RCC 7860 (cell line): ENCODE measurements at places on chromosomes 7 and 10.
A peak's percentile ranks its signal among the peaks of the same experiment; 100 is the strongest.

GRCh38 chr7:122886357-122887081 lies at the start of gene CADPS2:
Gene CADPS2 (minus strand): TSS chr7:122886460. CDS start chr7:122886337, 123 bp downstream.
- DNase-seq, result peak; percentile 57

- DNase-seq, result no peak
These were observed 23.6 kb upstream of the CD36 start for GRCh38 chr7:80614851-80615271.

GRCh38 chr10:33478089-33478674 lies 143.7 kb upstream of the NRP1 start:
- no peak for DNase-seq

GRCh38 chr10:35552650-35553342 lies 52.3 kb upstream of the GJD4 start:
- no peak for DNase-seq

DNA sequence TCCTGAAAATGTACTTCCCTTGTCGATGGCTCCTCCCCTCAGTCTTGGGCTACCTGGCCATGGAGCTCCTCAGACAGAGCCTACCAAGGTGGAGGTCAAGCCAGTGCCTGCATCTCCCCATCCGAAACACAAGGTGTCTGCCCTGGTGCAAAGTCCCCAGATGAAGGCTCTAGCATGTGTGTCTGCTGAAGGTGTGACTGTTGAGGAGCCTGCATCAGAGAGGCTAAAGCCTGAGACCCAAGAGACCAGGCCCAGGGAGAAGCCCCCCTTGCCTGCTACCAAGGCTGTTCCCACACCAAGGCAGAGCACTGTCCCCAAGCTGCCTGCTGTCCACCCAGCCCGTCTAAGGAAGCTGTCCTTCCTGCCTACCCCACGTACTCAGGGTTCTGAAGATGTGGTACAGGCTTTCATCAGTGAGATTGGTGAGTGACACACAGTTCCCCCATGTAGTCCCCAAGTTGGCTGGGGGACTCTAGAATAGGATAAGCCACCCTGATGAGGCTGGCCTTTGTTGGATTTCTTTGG lies 8.8 kb downstream of the PPRC1 start:
- DNase-seq, result no peak

DNA sequence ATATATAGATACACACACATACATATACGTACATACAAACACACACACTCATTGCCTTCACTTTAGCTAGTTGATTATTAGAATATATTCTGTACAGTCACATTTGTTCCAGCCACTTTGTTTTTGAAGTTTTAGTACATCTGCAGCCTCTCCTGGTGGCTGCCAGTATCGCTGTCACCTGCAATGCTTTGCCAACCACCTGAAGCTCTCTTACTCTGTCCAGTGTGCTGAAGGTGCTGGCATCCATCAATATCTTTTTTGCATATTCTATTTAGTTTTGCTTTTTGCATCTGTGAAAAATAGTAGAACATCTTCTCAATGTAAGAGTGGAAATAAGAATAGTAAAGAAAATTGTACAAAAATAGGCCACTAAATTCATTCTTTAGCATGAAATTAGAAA lies 388.6 kb downstream of the EXOC4 start:
- DNase-seq, result no peak

DNA sequence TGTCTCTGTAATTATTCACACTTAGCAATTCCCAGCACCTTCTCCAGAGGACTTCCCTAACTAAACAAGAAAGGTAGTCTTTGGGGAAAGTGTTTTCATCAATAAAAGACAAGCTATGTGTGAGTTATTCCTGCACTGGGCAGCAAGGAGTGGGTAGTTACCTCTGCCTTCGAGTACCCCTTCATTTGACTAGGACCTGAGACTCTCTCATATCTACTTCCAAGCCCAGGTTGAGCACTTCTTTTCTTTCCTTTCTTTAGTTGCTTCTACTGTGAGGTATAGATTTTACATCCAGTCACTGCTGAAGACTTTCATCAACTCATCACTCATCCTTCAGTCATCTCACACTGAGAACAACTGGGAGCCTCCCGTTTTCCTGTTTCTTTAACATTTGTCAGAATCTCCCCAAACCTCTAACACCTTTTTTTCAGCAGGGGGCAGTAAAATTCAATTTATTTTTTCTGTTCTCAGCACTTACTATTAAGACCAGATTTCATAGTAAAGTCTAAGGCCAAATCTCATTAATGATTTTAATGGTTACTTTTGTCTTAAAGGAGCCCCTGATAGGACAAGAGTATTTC lies 80.1 kb upstream of the PRSS1 start:
- DNase-seq, result no peak

- DNase-seq, result no peak
These were observed 23.1 kb downstream of the CALHM2 start for GRCh38 chr10:103428989-103429643.

GRCh38 chr10:50417886-50418830 lies 166.8 kb upstream of the ASAH2 start:
- peak; percentile 78 for DNase-seq

GRCh38 chr10:69570050-69570816 lies 3.0 kb downstream of the NEUROG3 start:
- no peak for DNase-seq

DNA sequence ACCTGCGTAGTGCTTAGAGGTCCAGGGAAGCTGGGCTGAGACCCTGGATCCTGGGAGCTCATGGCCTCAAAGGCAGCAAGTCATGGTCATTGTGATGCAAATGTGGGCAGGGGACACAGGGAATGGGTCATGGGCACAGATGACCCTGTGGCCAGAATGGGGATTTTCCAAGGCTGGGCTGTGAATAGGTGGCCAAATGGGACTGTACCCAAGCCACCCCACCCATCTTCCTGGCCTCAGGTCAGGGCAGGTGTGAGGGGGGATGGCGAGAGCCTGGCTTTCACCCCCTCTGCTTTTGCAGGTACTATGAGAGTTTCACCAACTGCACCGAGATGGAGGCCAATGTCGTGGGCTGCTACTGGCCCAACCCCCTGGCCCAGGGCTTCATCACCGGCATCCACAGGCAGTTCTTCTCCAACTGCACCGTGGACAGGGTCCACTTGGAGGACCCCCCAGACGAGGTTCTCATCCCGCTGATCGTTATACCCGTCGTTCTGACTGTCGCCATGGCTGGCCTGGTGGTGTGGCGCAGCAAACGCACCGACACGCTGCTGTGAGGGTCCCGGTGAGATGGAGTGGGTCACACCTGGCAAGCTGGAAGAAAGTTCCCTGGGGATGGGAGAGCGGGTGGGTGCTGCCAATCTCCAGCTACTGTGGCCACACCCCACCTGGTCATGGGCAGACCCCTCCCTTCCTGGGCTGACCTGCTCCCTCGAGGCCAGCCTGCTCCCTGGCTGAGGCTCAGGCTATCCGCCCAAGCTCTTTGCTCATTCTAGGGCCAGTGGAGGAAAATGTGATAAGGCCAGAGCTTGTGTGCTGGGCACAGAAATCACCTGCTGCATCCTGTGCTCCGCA lies 25.5 kb downstream of the RAMP3 start:
- DNase-seq, result no peak

GRCh38 chr7:138186951-138187351 lies 110.7 kb downstream of the AKR1D1 start:
- DNase-seq, result peak; percentile 99

GRCh38 chr10:37855636-37856035 lies 1.8 kb downstream of the ZNF248 start:
- DNase-seq, result no peak

DNA sequence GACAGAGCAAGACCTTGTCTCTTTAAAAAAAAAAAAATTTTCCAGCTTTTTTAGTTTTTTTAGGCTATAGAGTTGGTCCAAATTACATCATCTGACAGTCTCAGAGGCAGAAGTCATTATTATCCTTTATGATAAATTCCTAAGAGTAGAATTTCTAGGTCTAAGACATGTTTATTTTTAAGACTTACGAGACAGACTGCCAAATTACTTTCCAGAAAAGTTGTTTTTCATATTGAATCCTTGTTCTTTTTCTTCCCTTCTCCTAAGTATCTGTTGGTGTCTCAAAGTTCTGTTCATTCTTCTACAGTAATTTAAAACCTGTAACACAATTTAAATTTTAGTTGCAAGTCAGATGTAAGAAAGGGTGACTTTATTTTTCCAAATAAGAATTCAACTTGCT lies 421.4 kb downstream of the GALNT17 start:
- no peak for DNase-seq

DNA sequence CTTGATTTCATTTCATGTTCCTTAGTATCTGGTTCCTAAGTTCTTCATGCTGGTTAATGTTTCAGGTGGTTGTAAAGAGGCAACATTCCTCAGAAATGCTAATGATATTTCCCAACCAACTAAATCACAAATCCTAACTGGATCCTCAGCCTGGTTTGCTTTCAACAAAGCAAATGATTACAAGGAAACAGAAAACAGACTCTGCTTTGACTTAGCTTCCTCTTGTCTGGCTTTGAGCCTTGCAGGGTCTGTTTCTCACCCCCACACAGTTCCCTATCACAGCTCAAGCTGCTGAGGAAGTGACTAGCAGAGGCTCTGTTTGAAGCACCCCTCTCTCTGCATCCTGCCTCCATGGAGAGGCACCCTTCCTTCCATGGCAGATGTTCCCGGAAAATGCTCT lies 130.2 kb upstream of the CTTNBP2 start:
- no peak for DNase-seq

DNA sequence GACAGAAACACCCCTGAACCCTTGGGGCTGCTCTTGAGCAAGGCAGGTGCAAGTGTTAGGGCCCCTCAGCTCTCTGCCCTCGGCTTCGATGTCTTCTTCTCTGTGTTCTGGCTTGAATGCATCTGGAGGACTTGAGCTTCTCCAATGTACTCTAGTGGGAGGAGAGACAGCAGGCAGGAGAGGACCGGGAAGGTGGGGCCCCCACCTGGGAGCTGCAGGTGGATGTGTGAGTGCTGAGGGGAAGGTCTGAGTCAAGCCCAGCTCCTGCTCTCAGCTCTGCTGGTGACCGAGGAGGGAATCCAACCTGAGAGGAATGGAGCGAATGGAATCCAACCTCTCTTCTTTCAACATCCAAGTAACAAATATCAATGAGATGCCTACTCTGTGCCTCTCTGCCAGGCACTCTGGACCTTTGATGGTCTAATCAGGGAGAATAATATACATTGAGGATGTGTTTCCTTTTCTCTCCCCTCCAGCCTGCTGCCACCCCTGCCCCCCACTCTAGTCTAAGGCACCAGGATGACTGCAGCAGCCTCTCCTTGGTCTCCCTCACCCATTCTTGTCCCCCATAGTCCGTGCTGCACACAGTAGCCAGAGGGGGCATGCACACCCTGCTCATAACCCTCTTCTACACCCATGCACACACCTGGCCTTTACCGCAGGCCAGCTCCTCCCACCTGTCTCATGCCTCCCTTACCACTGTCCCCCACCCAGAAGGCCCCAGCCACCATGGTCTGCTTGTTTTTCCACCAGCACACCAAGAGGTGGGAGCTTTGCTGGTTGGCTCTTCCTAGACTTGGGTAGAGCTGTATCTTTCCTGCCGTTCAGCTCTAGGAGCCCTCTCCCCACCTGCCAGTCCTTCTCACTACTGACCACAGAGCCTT lies 13.6 kb downstream of the TBATA start:
- DNase-seq, result no peak

GRCh38 chr7:32515890-32516550 lies 20.7 kb downstream of the AVL9 start:
- no peak for DNase-seq

GRCh38 chr10:78066728-78067430 lies 33.2 kb downstream of the RPS24 start:
- DNase-seq, result no peak

GRCh38 chr10:61359452-61359851 lies 93.7 kb downstream of the TMEM26 start:
- no peak for DNase-seq

DNA sequence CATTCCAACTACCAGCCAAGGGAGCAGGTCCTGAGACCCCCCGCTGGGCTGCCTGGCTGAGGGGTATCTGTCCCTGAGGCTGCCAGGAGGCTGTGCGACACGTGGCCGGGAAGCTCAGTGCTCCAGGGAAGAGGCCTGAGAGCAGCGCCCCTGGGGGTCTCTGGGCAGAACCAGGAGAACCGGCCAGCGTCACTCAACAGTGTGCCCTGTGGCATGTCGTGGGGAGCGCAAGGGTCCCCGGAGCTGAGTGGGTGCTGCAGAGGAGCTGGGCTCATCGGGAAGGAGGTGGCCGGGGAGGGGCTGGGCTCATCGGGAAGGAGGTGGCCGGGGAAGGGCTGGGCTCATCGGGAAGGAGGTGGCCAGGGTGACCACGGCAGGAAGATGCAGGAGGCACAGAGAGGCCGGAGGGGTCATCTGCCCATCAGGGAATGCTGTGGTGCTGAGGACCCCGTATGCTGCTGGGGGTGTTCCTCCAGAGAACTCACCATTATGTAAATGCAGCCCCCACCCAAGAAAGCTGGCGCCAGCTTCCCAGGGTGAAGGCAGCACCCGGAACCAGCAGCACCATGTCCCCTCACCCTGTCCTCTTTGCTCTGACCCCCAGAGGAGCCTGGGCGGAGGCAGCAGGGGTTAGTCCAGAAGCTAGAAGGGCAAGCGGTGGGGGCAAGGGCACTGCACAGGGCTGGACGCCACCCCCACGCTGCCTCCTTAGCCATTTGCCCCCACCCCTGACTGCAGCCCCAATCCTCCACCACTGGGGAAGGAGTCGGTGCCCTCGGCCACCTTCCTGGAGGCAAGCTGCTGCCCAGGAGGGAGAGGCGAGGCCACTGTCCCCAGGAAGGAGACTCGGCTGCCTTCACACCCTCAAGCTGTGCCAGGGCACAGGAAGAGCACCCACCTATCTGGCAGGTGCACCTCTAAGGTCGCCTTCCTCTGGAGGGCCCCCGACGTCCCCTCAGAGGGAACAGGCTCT lies 33.3 kb downstream of the CALML3 start:
- no peak for DNase-seq

- no peak for DNase-seq
These were observed 166.0 kb downstream of the TSPAN12 start for GRCh38 chr7:120691915-120692314.

DNA sequence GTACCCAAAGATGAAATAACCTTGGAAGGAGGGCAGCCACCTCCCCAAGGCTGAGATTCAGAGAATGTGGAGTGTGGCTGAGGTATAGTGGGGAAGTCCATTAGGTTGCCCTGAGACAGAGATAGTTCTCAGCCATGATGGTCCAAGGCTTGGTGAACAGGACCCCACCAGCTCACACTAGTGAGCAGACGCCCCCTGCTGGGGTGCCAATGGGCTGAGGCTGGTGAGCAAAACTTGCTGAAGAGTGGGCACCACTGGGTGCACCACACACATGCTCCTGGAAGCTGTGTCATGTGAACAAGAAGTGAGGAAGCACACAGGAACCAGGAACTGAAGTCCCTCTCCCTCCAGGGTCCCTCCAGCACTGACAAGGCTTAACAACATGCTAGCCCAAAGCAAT lies 8.9 kb downstream of the FBXL13 start:
- DNase-seq, result no peak

- DNase-seq, result no peak
These were observed 170.9 kb downstream of the PARD3 start for GRCh38 chr10:34644224-34644623.

- no peak for DNase-seq
These were observed 163.5 kb upstream of the AGK start for GRCh38 chr7:141387521-141388217.

- DNase-seq, result no peak
These were observed 99.0 kb upstream of the ASAH2 start for GRCh38 chr10:50350366-50350765.
